Keratinocyte (primary cell): ENCODE measurements at places on chromosomes 2 and 18.

GRCh38 chr2:18626958-18627650, 37.7 kb upstream of the NT5C1B start:
- no peak for DNase-seq

DNA sequence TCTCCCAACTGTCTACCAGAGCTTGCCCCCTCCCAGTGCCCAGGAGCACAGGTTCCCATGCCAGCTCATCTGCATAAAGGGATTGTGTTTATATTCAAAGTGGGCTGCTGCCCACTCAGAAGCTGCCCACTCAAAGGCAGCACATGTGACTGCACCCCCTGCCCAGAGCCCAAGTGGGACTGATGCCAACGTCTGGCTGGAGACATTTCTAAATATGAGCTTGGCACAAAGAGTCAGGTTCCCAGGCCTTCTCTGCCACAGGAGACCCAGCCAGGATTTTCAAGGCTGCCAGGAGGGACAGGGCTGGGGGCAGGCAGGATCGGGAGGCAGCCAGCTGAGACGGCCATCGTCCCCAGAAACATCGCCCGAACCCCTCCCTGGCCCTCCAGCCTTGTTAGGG, 67.1 kb downstream of the ZBTB7C start:
- DNase-seq: no peak

DNA sequence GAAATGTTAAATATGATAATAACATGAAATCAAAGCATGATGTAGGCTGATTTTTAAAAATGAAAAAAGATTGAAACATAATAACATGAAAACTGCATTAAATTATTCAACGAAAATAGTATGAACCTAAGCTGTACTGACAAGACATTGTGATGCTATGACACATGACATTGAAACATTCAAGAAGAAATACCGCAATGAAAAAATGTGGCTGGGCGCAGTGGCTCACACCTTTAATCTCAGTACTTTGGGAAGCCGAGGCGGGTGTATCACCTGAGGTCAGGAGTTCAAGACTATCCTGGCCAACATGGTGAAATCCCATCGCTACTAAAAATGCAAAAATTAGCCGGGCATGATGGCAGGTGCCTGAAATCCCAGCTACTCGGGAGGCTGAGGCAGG, 14.6 kb downstream of the CXCR1 start:
- no peak for DNase-seq

- no peak for DNase-seq
These were observed 74.0 kb downstream of the MCFD2 start for GRCh38 chr2:46841621-46842020.

GRCh38 chr2:200655918-200656580, 70.2 kb downstream of the AOX1 start:
- DNase-seq: no peak

- no peak for DNase-seq
These were observed 50.5 kb downstream of the DDX1 start for GRCh38 chr2:15642011-15642814.

- no peak for DNase-seq
These were observed 55.1 kb downstream of the SP100 start for GRCh38 chr2:230471074-230471473.
